Gastrocnemius medialis (tissue), 4 donors: ENCODE measurements at places on chromosomes 6 and 20. TPM values are rescaled to one million over a fixed set of nuclear protein-coding genes. Genes with fewer than 3 reads are reported as not detected.
A peak's percentile ranks its signal among the peaks of the same experiment; 100 is the strongest.

The F13A1 gene
- 19.9 TPM for total RNA-seq

The SFTA2 gene
- total RNA-seq = not detected

DNA sequence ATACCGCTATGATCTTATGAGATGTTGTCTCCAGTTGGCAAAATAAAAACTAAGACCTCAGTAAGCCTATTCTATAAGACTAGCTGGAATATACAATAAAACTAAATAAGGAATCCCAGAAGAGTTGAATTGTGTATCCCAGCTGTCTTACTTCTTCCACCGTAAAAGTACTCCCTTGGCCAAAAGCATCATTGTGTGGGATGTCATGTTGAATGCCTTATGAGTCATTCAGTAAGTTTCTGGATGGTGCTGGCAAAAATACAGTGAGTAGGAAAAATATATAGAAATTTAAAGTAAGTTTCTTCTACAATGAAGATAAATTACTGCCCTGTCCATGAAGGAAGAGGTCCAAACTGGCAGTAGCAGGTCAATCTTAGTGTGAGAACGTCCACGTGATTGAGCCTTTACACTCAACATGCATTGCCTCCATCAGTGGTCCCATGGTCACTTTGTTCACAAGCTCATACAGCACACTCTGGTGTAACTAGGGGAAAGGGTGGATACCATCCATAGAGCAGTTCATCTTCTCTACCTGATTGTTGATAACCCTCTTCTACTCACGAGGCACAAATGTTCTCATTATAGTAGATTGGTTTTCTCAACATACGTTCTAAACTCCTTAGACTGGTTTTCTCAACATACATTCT lies 13.7 kb upstream of the ZNF318 start:
- no peak for DNase-seq
- no peaks in the 10 kb centered on the region for H3K4me1 ChIP-seq
- no peaks in the 10 kb centered on the region for H3K27me3 ChIP-seq
- no peaks in the 10 kb centered on the region for H3K36me3 ChIP-seq
- H3K4me3 ChIP-seq = no peak overlapping the region

DNA sequence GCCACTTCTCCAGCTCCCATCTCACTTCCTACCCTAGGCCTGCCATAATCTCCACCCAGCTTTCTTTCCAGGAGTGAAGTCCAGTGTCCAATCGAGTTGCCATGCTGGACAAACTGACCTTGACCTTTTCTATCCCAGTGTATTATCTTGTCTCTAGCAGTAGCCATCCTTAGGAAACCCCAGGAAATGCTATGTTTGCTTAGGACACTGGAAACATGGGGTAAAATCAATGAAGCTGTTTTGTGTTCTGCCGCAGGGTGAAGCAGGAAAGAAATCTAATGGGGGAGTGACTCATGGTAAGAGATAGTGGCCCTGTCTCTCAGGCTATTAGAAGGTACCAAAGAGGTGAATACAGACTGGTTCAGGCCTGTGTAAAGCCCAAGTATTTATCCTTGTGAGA lies 1110.1 kb upstream of the FLRT3 start:
- H3K4me3 ChIP-seq = no peak overlapping the region
- H3K36me3 ChIP-seq = no peaks in the 10 kb centered on the region
- no peaks in the 10 kb centered on the region for H3K27me3 ChIP-seq
- no peaks in the 10 kb centered on the region for H3K4me1 ChIP-seq
- no peak for DNase-seq

DNA sequence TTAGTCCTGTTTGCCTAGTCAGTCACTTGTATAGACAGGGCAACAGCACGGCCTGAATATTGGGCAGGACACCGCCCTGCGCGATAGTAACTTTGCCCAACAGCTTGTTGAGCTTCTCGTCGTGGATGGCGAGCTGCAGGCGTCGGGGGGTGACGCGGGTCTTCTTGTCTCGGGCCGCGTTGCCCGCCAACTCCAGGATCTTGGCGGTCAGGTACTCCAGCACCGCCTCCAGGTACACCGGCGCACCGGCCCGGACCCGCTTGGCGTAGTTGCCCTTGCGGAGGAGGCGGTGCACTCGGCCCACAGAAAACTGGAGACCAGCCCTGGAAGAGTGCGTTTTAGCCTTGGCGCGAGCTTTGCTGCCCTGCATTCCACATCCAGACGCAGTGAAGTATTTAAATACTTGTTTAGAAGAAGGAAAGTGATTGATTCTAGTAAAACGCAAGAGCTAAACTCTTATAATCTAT lies 92.8 kb upstream of the BTN3A2 start:
- H3K4me3 ChIP-seq = peak overlapping the region; percentile 54
- no peaks in the 10 kb centered on the region for H3K36me3 ChIP-seq
- no peak for DNase-seq
- peaks cover 71% of the 10 kb centered on the region for H3K27me3 ChIP-seq
- H3K4me1 ChIP-seq = peaks cover 5% of the 10 kb centered on the region
